Stimulated activated CD8-positive, alpha-beta memory T cell treated with anti-CD3 and anti-CD28 coated beads, Interleukin-12 subunit alpha, Interleukin-12 subunit beta, amount 100 ng/mL, for 4 hours (primary cell): ENCODE measurements at places on chromosomes 4 and X.
A peak's percentile ranks its signal among the peaks of the same experiment; 100 is the strongest.

DNA sequence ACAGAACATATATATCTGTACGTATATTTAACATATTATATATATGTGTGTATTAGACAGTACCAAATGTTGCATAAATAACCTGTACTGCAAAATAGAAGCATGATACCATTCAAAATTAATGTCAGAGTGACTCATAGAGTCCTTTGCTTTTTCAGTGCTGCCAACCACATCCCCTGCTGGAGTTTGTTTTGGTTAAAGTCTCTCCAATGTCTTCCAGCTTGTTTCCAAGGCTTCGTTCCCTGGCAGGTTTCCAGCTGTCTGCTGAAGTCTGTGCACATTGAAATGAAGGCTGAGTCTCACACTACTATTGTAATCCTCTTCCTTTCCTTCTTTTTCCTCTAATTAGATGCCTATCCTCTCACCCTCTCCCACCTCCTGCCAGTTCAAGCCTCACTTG, 14.9 kb downstream of the NRK start:
- DNase-seq = no peak

DNA sequence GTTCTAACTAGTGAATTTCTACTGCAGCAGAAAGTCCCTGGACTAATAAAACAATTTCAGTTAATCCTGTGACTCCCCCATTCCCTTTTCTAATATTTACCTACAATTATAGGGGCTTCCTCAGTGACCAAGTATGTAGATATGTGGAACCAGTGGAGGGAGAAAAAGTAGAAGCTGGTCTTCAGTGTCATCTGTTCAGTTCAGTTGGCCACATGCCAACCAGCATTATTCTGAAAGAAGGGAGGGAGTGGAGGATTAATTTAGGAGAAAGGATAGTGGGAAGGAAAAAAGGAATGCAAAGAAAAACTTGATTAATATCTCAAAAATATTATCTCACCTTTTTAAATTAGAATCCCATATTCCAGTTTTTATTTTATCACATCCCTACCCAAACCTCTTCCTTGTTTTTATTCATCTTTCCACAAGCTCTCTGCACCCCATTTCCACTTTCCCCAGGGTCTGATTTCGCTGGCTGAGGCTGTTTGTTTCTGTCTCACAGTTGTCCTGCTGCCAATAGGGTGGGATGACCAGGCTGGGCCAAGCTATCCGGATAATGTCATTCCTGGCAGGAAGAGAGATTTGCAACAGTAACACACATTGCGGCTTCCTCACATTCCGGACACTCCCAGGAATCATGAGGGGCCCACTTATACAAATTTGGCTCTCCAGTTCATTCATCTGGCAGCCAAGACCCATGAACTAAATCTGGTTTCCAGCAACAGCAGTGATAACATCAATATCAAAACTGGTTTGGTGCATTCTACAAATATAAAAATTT, 24.6 kb upstream of the ANTXR2 start:
- DNase-seq = no peak

- no peak for DNase-seq
These were observed 214.0 kb downstream of the APBB2 start for GRCh38 chr4:41000356-41000755.

- no peak for DNase-seq
These were observed 49.0 kb downstream of the RWDD4 start for GRCh38 chr4:183610033-183610432.

DNA sequence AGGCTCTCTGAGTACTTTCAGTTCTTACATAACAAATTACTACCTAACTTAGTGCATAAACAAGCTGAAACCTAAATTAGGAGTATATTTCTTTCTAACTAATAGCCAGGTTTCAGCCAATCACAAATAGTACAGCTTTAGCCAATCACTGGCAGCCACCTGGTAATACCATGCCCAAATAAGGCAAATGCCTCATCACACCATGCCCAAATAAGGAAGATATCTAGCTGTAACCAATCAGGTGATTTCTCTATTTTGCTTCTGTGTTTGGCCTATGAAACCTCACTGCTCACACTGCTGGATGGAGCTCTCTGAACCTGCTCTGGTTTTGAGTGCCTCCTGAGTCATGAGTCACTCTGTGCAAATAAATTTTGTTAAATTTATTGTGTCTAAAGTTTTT, 113.5 kb downstream of the DDIT4L start:
- no peak for DNase-seq

GRCh38 chr4:53620956-53621355, 29.7 kb upstream of the LNX1 start:
- DNase-seq = no peak

GRCh38 chr4:160265014-160265413, 1162.1 kb downstream of the RAPGEF2 start:
- no peak for DNase-seq

DNA sequence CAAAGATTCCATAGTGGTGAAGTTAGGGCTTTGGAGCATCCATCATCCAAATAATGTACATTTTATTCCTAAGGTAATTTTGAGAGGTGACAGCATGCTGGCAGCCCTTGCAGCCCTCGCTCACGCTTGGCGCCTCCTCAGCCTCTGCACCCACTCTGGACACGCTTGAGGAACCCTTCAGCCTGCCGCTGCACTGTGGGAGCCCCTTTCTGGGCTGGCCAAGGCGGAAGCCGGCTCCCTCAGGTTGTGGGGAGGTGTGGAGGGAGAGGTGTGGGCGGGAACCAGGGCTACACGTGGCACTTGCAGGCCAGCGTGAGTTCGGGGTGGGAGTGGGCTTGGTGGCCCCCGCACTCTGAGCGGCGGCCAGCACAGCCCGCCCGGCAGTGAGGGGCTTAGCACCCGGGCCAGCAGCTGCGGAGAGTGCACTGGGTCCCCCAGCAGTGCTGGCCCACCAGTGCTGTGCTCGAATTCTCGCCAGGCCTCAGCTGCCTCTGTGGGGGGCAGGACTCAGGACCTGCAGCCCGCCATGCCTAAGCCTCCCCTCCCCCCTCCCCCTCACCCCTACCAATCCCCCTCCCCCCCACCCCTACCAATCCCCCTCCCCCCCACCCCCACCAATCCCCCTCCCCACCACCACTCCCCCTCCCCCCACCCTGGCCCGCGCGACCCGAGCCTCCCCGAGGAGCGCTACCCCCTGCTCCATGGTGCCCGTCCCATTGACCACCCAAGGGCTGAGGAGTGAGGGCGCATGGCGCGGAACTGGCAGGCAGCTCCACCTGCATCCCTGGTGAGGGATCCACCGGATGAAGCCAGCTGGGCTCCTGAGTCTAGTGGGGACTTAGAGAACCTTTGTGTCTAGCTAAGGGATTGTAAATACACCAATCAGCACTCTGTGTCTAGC, 37.0 kb upstream of the DKK2 start:
- no peak for DNase-seq

- DNase-seq = peak; percentile 36
These were observed at the start of gene MBNL3 for GRCh38 chrX:132488819-132489577. TSS of gene MBNL3 (minus strand) at chrX:132489038. CDS start at chrX:132439611, 49,427 bp downstream.

GRCh38 chr4:52202251-52202779, 151.2 kb downstream of the SPATA18 start:
- DNase-seq = no peak
